ENCODE measurements at places on chromosomes 7 and 10.
A peak's percentile ranks its signal among the peaks of the same experiment; 100 is the strongest.

DNA sequence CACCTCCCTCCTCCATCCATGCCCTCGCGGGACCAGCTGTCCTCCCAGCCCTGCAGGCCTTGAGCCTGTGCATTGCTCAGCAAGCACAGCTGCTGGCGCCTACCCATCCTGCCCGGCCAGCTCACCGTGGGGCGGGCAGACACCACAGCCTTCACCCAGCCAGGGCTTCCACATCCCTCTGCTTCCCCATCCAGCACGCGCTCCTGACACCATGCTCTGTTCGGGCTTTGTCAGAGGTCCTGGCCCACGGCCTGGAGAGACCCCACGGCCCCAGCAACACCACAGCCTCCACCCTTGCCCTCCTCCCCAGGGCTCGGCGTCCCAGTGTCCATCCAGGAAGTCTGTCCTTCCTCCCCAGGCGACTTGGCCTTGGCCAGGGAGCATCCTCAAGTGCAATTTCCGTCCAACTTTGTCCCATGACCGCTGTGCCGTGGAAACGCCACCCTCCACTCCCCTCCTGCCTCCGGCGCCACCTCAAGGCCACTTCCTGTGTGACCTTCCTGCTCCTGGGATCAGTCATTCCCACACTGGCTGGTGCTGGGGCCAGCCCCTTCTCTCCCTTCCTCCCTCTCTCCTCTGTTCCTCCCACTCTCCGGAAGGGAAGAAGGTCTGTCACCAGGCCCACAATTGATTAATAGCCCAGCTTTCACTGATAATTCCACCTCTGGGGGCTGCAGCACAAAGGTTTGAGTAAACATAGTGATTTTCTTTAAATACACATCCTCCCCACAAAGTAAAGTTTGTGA is 71.5 kb upstream of the SMNDC1 start:
- DNase-seq = no peak

DNA sequence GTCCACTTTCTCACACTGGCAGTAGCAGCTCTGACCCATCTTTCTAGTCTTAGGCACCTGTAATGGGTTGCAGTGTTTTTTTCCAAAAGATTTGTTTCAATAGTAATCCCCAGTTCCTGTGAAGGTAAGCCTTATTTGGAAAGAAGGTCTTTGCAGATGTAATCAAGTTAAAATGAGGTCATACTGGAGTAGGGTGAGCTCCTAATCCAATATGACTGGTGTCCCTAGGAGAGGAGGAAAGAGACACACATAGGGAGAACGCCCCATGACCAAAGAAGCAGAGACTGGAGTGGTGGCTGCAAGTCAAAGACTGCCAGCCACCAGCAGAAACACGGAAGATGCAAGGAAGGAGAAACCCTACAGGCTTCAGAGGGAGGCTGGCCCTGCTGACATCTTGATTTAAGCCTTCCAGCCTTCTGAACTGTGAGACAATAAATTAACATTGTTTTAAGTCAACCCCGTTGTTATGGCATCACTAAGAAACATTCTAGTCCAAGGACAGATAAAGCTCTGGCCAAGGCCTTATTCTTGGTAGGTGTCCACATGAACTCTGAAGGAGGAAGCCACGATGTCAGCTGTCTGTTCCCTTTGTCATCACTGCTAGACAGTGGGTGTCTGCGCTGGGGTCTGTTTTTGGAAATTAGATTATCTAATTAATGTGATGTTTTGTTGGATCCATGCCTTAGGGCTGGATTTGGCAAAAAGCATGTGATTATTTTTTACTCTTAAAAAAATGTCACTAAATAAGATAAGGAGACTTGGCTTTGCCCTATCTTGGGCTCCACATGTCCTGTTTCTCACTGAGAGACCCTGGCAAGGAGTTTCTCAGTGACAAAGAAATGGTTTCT is 214.9 kb downstream of the KCNMA1 start:
- DNase-seq = no peak

- DNase-seq = no peak
These were observed 53.7 kb downstream of the HIBADH start for GRCh38 chr7:27608776-27609495.

DNA sequence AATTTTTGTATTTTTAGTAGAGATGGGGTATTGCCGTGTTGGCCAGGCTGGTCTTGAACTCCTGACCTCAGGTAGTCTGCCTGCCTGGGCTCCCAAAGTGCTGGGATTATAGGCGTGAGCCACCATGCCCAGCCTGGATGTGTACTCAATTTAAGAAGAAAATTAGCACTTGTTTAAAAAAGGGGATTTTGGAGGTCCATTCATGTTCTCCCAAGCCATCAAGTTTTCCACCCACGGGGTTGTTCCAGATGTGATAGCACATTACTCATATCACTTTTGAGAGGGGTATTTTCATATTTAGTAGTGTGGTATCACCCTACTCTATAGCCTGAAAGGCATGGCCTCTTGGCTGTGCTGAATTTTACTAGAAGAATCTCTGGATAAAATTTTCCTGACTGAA is 10.5 kb upstream of the SLC26A3 start:
- DNase-seq = no peak

GRCh38 chr10:114181971-114182370 is 2.8 kb downstream of the TDRD1 start:
- DNase-seq = peak; percentile 49

- DNase-seq = peak; percentile 89
These were observed 240.1 kb downstream of the ELMO1 start for GRCh38 chr7:37208528-37208927.

DNA sequence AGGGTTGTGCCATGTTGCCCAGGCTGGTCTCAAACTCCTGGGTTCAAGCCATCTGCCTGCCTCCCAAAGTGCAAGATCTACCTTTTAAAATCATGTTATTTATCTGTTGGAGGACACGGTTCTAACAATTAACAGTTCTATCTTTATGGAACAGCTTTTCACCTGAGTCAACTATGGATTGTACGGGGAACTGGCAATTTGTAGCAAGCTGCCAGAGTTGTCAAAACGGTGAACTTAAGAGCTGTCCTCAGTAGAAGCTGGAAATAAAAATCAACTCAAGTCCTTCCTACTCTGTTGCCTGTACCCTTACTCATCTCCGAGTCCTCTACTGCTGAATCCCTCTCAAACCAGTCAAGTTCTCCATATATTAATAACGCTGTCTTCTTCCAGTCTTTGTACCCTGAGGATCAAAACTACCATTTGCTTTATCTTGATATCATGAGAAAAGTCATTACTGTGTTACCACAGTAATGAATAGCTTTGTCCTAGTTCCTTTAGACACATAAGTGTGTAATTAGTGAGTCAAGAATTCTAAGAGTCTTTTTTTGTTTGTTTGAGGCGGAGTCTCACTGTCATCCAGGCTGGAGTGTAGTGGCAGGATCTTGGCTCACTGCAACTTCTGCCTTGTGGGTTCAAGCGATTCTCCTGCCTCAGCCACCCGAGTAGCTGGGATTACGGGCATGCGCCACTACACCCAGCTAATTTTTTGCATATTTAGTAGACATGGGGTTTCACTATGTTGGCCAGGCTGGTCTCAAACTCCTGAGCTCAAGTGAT is 28.2 kb downstream of the HBP1 start:
- DNase-seq = no peak

DNA sequence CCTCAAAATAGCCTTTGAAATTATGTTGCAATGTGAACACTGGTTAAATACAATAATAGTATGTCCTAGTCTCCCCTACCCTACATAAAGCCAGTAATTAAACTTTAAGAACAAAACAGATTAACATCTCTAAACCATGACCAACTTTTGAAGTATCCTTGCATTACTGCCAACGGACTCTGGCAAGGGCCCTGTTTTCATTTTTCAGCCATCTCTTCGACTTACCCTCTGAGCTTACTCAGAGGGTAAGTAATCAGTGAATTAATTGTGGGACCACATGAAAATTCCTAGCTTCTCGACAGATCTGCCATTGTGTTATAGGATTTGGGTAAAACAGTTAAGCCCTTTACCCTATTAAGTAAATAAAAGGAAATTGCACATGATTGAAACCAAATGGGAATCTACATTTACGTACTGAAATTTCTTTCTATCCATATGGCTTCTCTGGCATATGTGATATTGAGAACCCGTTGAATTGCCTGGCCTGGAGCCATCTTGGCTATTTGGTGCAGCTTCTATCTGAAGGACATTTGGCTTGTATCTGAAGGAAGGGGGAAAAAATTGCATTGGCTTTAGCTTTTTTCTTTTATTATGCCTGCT is 39.6 kb downstream of the DYNC1I1 start:
- DNase-seq = no peak

- no peak for DNase-seq
These were observed 35.9 kb upstream of the HDAC9 start for GRCh38 chr7:18459484-18460245.

DNA sequence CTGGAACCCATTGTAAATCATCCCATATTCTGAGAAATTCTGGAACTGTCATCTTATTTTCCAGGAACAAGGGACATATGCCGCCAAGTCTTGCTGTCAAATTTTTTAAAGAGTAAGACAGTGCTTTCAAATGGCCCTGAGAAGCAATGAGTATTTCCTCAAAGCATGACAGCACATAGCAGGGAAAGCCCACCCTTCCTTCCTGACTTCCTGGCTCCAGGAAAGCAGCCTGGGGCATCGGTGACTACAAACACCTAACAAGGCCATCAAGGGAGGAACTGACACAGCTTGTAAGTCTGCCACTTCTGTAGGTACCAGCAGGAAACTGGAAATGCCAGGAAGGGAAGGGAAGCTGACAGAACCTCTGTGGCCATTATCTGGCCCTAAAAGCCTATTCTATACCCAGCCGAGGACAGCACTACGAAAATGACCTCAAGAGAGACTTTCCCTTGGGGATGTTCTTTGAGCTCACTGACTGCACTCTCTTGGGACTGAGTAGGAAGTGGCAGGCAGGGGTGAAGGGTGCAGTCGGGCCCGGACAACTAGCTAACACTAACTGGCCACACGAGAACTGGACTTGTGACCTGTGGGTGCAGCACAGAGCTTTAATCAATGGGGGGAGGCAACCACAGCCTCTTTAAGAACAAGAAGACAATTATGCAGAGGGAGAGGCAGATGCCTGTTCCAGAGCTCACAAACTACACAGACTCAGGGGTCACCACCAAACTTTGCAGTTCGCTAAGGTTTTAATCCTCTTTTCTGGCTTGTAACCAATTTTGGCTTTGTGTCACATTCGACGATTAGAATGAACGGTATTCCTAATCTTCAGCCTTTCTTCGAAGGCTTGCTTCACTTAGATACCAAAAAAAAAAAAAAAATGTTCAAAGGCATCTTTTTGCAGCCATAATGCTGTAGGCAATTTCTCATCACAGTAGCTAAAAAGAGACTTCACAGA is 52.0 kb downstream of the GRB10 start:
- no peak for DNase-seq

- DNase-seq = no peak
These were observed 3.1 kb upstream of the PTF1A start for GRCh38 chr10:23189024-23189423.

DNA sequence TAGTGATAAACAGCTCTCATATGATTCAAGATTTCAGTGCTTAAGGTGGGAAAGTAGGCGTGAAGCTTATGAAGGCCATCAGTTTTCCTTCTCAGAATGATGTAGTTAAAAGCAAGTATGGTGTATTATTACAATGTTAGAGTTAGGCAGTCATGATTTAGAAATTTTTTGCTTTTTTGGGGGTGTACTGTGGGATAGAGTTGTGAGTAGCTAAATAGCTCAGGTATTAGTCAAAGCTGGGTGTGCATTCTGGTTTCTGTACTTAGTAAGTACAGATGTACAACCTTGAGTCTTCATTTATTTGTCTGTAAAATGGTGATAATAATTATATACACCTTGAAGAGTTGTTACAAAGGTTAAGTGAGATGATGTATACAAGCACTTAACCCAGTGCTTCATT is 52.2 kb downstream of the R3HCC1L start:
- DNase-seq = no peak

DNA sequence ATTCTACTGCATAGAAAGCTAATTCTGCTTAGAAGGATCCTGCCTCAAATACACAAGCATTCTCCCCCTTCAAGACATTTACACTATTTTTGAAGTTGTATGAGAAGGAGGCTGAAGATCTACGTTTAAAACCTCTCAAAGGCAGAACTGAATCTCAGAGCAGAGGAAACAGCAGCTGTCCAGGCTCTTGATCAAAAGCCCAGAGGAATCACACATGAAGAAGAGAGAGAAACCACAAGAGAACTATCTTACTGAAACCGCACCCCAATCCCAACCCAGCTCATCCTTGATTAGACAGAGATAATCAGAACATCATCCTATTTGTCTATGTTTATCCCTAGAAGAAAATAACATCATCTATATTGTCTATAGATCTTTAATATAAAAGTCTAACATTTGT is 2.2 kb upstream of the DNAJC1 start:
- DNase-seq = no peak

DNA sequence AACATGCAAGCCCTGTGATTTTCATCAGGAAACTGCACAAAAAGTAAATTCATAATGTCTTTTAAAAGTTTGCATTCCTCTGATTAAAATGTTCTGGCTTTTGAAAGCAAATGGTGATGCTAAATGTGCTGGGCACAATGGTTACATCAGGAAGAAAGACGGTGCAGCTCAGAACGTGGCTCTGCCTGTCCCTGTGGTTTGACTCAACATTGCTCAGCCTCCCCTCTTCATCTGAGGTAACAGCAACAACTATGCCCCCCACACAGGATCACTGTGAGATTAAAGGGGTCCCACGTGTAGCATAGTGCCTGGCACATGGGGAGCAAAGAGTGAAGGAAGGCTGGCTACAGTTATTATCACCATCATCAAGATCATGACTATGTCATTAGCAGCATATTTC is 44.0 kb downstream of the PARD3 start:
- DNase-seq = no peak

GRCh38 chr7:100822236-100823139 is 4.8 kb downstream of the EPHB4 start:
- no peak for DNase-seq

DNA sequence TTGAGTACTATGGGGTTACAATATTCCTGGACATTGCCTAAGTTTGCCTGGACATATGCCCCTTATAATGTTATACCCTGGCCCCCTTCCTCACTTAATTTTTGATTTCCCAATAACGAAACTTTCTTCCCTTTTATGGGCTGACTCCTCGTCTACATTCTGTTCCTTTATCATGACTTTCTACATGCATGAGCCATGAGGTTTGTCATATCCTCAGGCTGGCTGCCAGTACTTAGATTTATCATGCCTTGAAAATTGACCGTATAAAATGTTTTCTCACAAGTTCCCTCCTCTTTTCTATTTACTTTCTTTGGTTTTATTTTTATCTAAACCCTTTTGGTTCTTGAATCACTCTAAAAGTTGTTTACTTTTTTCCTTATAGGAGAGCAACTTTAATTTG is 4.7 kb downstream of the DNAH11 start:
- DNase-seq = no peak

- DNase-seq = no peak
These were observed 18.3 kb upstream of the NKX6-2 start for GRCh38 chr10:132804287-132804686.

- no peak for DNase-seq
These were observed 5.0 kb downstream of the CALD1 start for GRCh38 chr7:134784251-134785049.

- no peak for DNase-seq
These were observed 2.0 kb downstream of the DEPP1 start for GRCh38 chr10:44976352-44977198.

GRCh38 chr10:85508159-85508558 is 858.4 kb downstream of the GRID1 start:
- DNase-seq = peak; percentile 4

- no peak for DNase-seq
These were observed 256.2 kb upstream of the NFE2L3 start for GRCh38 chr7:25895792-25896171.
